ENCODE measurements at places on chromosomes 2 and 18.
A peak's percentile ranks its signal among the peaks of the same experiment; 100 is the strongest.

- DNase-seq = no peak
Measured at GRCh38 chr2:15160201-15160991, 400.7 kb downstream of the NBAS start.

DNA sequence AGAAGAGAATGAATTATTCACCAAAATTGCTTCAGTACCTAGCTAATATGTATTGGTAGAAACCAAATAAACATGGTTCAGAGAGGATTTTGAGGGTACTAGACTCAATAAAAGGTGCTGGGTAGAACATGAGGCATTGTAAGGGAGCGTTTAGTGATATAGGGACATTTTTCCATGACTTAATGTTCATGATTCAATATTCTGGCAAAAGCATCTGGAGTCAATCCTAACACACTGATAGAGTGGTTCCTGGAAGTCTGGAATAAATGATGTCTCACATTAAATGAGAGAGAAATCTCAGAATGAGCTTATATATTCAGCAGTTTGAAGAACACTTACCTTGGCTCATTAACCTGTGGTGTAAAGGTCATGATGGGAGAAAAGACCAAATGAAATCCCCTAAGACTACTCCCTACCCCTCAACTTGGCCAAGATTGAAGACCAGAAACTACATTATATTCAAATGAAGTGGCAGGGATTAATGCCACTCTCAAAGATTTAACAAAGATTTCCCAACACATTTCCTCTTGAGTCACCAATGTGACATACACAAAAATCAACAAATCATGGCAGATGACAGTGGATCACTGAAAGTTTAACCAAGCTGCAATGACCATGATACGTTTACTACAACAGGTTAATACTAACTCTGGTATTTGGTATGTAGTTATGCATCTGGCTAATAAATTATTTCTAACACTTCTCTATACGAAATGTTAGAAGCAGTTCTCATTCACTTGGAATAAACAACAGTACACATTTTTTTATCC, 309.5 kb downstream of the SATB2 start:
- DNase-seq = no peak

DNA sequence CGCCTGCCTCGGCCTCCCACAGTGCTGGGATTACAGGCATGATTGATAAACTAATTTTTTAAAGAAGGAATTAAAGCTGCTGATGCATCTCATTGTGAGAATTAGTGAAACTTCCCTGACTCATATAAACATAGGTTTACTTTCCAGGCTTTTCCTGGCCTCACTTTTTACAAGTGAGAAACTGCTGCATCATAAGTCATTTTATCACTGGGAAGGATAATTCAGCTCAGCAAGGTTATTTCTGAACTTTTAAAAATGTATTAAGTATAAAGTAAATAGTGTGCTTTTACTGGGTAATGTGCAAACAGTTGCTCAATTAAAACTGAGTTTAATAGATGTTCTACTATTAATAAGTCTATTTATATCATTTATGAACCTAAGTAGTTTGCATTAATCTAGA, 1130.3 kb upstream of the CDH2 start:
- no peak for DNase-seq

GRCh38 chr18:45191795-45192194, 423.5 kb upstream of the SLC14A2 start:
- no peak for DNase-seq

DNA sequence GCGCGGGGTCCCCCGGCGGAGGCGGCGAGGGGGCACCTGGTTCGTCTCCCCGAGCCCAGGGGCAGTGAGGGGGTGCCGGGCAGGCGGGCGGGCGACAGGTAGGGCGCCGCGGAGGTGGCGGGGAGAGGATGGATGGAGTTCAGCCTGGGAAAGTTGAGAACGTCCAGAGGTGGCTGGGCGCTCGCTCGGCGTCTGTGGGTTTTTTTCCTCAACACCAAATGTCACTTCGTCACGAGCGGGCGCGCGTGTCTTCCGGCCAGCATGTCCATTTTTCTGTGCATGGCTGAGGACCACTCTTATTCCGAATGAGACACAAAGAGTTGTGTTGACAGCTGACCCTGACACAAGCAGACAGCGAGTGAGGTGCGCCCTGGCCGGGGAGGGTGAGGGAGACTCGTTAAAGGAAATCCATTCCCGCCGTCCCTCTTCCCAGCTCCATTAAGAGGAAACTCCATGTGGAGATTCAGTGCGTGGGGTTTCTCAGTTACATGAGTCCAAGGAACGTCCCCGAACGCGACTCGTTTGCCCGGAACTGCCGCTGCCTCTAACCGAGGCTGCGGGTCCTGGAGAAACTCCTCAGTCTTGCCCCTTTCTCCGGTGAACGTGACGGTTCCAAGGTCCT, 859 bp downstream of the GREB1L start:
- DNase-seq = peak; percentile 56

- DNase-seq = no peak
Measured at GRCh38 chr18:13809043-13809430, 14.9 kb upstream of the MC5R start.

- DNase-seq = no peak
Measured at GRCh38 chr2:57602733-57603132, 443.9 kb upstream of the VRK2 start.

GRCh38 chr2:46461011-46461674, 18.2 kb upstream of the TMEM247 start:
- DNase-seq = peak; percentile 43

- DNase-seq = no peak
Measured at GRCh38 chr2:203018181-203018580, 3.5 kb downstream of the NBEAL1 start.

- no peak for DNase-seq
Measured at GRCh38 chr2:61177727-61178549, 15.9 kb downstream of the C2orf74 start.

GRCh38 chr2:36441816-36442215, 86.2 kb downstream of the CRIM1 start:
- DNase-seq = no peak

GRCh38 chr2:85445316-85446295, 27.1 kb downstream of the SH2D6 start:
- DNase-seq = no peak

GRCh38 chr2:20130821-20131645, 79.6 kb upstream of the LAPTM4A start:
- DNase-seq = no peak

DNA sequence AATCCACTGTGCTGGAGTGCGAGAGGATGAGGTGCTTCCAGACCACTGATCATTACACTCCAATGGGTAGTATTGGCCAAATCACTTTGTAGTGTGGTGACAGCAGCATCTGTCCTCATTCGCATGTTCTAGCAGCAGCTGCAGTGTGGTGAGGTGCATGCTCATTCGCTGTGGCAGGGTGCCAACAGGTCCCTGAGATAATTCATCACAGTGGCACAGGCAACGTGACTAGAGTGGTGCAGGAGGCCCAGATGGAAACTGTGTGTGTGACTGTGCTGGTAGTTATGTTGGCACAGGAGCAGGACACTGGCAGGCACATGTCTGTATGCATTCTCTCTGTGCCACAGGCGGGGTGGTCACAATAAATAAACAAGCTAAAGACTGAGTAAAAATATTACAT, 329.5 kb upstream of the SYT4 start:
- DNase-seq = no peak

- DNase-seq = no peak
Measured at GRCh38 chr2:151808258-151809072, 19.8 kb downstream of the ARL5A start.

- peak; percentile 65 for DNase-seq
Measured at GRCh38 chr2:8627019-8627691, 54.7 kb upstream of the ID2 start.

DNA sequence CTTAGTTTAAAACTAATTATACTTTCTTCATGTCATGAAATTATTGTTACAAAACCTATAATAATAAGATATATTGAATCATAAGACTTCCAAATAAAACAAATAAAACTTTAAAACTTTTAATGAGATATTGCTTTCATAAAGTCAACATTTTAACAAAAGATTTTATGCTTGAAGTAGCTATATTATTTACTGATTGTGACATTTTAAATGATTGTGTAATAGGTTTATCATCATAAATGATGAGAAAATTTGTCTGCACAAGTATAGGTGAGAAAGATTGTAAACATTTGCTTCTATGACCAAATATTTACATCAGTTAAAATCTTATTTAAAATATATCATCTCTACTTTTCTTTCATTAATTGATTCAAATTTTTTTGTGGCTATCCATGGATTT, 5.1 kb upstream of the GALNT13 start:
- DNase-seq = no peak

DNA sequence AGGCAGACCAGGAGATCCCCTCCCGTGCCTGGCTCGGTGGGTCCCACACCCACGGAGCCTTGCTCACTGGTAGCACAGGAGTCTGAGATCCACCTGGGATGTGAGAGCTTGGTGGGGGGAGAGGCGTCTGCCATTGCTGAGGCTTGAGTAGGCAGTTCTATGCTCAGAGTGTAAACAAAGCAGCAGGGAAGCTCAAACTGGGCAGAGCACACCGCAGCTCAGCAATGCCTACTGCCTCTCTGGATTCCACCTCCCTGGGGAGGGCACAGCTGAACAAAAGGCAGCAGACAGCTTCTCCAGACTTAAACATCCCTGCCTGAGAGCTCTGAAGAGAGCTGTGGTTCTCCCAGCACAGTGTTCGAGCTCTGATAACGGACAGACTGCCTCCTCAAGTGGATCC, 85.1 kb downstream of the UGP2 start:
- no peak for DNase-seq

DNA sequence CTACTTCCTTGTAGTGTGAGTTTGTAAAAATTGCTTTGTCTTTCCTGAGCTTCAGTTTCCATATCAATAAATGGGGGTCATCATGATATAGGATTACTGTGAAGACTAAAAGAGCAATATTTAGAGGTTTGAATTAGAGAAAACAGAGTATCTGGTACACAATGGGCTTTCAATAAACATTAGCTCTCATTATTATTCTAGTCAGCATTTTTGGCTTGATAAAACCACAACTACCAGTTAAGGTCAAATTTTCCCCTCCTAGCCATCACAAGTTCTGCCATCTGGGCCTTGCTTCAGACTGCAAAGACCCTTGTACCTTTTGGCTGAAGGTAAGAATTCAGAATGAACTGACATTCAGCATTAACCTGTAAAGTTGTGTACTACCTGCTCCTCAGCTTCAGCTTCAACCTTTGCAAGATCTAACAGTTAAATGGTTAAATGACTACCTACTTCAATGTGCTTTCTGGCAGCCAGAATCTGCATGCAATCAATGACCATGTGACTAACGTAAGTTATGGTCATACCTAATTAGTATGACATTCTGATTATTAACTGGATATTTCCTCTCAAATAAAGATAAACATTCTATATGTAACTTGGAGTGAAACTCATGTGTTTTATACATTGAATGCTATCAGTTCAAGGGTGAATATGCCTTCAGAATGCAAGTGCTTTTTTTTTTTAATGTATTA, 52.7 kb upstream of the FRZB start:
- DNase-seq = no peak

DNA sequence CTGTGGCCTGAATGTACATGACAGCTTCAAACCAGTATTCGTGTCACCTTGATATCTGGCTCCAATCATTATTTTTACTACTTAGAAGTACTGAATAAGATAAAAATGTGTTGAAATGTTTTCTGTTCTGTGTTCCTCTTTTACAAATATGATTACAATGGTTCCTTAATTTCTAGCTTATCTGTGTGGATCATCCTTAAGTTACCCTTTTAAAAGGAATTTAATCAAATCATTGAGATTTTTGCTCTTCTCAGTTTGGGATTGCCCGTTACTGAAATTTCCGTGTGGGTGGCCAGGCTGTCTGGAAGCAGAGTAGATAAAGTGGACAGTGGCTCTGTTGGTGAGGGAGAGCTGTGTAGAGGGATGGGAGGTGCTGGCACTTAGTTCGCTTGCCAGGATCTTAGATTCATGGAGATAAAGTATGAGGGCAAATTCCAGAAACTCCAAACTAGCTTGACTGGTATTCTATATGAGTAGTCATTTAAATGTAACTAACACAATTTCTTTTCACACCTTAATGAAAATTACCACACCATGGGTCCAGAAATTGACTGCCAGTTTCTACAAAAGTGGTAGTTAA, 27.4 kb upstream of the SAG start:
- DNase-seq = no peak

GRCh38 chr2:148545390-148546256, 98.9 kb upstream of the EPC2 start:
- no peak for DNase-seq

DNA sequence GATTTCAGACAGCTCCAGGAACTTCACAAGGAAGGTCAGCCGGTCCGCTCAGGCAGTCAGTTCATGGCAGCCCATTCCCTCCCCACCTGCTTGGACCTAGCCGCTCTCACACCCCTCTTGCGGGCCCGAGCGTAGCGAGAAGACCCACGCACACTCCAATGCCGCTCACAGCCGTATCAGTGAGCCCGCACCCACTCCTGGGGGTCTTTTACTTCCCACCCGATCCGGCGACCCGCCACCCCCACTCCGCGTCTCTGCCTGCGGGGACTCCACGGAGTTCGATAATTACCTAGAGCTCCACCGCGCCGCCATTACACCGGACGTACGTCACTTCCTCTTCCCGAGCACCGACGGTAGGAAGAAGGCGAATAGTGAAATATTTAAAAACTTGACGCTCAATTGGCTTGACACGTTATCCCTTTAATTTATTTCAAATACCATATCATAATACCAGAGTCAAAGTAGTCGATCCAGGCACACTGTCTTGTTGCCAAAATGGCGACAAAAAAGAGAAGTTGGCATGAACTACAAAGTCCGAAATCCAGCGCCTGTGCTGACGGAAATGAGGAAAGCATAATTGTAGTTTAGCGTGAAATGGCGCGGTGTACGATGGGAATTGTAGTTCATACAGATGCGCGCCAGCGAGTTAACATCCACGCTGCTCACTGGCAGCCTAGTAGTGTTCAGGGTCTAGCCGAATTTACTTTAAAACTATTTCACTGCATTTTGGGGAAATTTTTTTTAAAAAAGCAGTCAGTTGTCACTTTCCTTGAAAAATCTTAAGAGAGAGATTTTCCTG, at the start of gene CWC22:
CWC22 (minus strand) TSS at position 517 of the 799 bp plus-strand sequence. CDS start 13,956 bp downstream, outside the sequence.
- DNase-seq = peak; percentile 23

DNA sequence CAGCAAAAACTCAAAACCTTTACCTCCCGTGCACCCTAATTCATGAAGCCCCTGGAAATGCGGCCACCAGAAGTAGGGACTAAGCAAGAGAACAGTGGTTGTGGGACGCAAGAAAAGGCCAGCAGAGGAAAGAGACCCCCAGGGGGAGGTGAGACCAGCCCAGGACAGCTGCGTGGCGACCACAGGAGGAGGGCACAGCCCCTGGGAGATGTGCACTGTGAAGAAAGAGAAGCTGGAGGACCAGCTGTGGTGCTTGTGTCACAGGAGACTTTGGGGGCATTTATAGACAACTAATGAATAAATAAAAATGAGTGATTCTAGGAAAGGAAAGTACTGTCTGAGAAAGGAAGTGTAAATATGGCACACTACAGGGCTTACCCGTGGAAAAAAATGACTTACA, 263.8 kb downstream of the EIPR1 start:
- DNase-seq = no peak
